ENCODE measurements at places on chromosomes 11 and 22.

- DNase-seq = no peak
These were observed 1115.1 kb upstream of the CNTN5 start for GRCh38 chr11:97905671-97906070.

GRCh38 chr11:121555121-121555520 lies 102.4 kb upstream of the SORL1-AS1 start:
- no peak for DNase-seq

GRCh38 chr22:48340727-48341709 lies 1486.7 kb downstream of the BRD1 start:
- DNase-seq = no peak

GRCh38 chr11:112828421-112828820 lies 132.8 kb upstream of the NCAM1 start:
- no peak for DNase-seq

- no peak for DNase-seq
These were observed 840.1 kb downstream of the JRKL start for GRCh38 chr11:97229936-97230335.

- DNase-seq = no peak
These were observed 388.7 kb downstream of the MIAT start for GRCh38 chr22:27046086-27046485.

DNA sequence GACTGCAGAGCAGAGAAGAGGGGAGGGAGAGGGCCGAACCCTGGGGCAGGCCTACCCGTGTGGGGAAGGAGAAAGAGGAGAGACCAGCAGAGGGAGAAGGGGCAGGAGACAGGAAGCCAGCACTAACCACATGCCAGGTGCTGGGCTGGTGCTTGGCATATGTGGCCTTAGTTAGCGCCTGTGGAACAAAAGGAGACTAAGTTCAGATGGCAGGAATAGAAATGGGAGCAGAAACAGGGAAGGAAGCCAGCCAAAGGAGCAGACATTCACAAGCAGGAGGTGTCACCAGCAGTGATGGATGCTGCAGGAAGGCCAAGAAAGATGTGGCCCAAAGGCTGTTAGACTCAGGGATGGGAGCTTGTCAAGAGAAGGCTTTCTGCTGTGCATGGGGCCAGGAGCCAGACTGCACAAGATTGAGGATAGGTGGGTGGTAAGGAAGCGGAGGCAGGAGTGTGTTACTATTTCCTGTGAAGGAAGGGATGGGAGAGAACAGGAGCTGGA lies 26.7 kb downstream of the TREH start:
- no peak for DNase-seq

DNA sequence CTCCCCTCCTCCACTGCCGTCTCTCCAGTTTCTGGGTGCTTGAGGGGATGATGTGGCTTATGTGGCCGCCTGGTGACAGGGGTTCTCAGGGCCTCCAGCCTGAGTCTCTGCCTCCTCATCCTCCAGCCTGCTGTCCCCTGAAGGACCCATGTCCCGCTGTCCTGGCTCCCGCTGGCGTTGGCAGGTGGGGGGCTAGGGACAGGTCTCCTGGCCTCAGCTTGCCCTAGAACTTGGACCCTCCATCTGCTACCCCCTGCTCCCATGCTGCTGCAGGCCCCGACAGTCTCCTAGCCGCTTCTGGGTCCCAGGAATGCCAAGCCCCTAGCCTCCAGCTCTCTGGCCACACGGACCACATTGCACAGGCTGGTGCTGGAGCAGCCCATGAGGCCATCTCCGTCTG lies 13.9 kb upstream of the CELSR1 start:
- DNase-seq = no peak

DNA sequence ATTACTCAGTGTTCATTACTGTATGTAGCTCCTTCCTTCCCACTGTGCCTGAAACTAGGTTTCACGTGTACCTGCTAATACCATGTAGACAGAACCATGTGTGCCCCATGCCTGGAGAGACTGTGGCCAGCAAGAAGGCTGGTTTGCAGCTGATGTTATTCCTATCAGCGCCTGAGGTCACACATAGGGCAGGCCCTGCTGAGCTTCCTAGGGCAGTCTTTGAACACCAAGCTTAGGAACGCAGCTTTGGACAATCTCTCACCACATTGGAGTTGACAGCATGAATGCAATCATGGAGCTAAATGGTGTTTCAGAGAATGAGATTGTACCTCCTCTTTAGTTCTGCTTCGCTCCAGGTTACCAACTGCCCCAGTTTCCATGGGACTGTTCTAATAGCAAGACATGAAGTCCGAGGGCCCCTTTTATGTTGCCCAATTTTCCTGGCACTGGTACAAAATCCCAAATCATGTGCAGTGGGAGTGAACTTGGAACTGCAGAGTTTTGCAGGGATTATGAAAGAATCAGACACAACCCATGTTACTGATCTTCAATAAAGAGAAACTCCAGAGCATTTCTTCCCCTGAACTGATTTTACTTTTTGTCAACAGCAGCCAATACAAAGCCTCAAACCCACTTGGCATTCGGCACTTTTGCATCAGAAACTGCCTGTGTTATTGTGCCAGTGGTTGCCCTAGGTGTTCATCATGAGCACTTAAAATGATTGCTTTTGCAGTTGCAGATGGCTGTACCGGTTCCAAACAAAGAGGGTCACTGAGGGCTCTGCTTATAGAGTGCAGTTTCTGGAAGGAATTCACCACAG lies 154.2 kb upstream of the TTC12 start:
- no peak for DNase-seq

GRCh38 chr11:35618497-35619115 lies 346 bp downstream of the FJX1 start:
- no peak for DNase-seq
